ENCODE measurements at places on chromosomes 4 and X.

GRCh38 chr4:151432654-151433053, 23.7 kb downstream of the FHIP1A start:
- no peaks in the 10 kb centered on the region for H3K27me3 ChIP-seq
- no peaks in the 10 kb centered on the region for H3K4me1 ChIP-seq
- no peak overlapping the region for H3K4me3 ChIP-seq
- no peak overlapping the region for H3K27ac ChIP-seq
- H3K36me3 ChIP-seq: no peaks in the 10 kb centered on the region
- DNase-seq: no peak

- H3K27me3 ChIP-seq: no peaks in the 10 kb centered on the region
- H3K27ac ChIP-seq: no peak overlapping the region
- DNase-seq: no peak
- H3K4me1 ChIP-seq: no peaks in the 10 kb centered on the region
Observed at GRCh38 chr4:125741825-125742452, 427.2 kb downstream of the FAT4 start.

GRCh38 chr4:151725087-151725486, 35.7 kb downstream of the GATB start:
- H3K27me3 ChIP-seq: no peaks in the 10 kb centered on the region
- H3K4me1 ChIP-seq: no peaks in the 10 kb centered on the region
- no peak overlapping the region for H3K27ac ChIP-seq
- peaks cover 7% of the 10 kb centered on the region for H3K36me3 ChIP-seq

DNA sequence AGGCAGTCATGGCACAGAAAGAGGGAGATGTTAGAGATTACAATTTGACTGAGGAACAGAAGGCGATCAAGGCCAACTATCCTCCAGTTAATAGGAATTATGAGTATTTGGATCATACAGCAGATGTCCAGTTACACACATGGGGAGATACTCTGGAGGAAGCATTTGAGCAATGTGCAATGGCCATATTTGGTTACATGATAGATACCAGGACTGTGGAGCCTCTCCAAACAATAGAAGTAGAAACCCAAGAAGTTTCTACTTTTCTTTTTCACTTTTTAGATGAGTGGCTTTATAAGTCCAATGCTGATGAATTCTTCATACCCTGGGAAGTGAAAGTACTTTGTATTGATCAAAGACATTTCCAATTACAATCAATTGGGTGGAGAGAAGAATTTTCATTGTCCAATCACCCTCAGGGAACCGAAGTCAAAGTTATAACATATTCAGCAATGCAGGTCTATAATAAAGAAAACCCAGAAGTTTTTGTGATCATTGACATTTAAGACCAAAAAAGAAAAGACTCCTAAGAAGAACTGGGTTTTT, 139.1 kb downstream of the MAB21L2 start:
- H3K27me3 ChIP-seq: no peaks in the 10 kb centered on the region
- no peaks in the 10 kb centered on the region for H3K36me3 ChIP-seq
- H3K4me1 ChIP-seq: no peaks in the 10 kb centered on the region
- H3K27ac ChIP-seq: no peak overlapping the region
- H3K4me3 ChIP-seq: no peak overlapping the region
- no peak for DNase-seq

- DNase-seq: no peak
- no peaks in the 10 kb centered on the region for H3K27me3 ChIP-seq
- H3K4me1 ChIP-seq: no peaks in the 10 kb centered on the region
- H3K4me3 ChIP-seq: no peak overlapping the region
- no peaks in the 10 kb centered on the region for H3K36me3 ChIP-seq
Observed at GRCh38 chr4:90375081-90375480, 247.9 kb downstream of the CCSER1 start.

DNA sequence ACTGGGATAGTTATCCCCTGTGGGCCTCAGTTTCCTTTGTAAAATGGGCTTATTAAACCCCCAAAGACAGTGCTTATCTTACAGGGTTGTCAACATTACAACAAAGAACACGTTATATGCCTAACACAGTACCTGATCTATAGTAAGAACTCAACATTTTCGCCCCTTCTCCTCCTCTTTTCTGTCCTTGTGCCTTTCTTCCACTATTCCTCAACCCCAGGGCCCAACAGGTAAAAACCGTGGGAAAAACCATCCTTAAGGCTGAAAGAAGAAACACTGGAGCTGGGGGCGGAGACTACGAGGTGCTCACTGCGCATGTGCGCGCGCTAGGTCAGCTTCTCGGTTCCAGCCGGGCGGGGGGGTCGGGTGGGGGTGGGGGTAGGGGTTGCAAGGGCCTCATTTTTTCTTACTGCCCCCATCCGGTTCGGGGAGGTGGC, 426 bp upstream of the XIAP start:
- peaks cover 4% of the 10 kb centered on the region for H3K4me1 ChIP-seq
- peak overlapping the region; percentile 80 for H3K4me3 ChIP-seq
- no peaks in the 10 kb centered on the region for H3K27me3 ChIP-seq
- DNase-seq: no peak
- H3K27ac ChIP-seq: peak overlapping the region; percentile 82
- H3K36me3 ChIP-seq: no peaks in the 10 kb centered on the region

DNA sequence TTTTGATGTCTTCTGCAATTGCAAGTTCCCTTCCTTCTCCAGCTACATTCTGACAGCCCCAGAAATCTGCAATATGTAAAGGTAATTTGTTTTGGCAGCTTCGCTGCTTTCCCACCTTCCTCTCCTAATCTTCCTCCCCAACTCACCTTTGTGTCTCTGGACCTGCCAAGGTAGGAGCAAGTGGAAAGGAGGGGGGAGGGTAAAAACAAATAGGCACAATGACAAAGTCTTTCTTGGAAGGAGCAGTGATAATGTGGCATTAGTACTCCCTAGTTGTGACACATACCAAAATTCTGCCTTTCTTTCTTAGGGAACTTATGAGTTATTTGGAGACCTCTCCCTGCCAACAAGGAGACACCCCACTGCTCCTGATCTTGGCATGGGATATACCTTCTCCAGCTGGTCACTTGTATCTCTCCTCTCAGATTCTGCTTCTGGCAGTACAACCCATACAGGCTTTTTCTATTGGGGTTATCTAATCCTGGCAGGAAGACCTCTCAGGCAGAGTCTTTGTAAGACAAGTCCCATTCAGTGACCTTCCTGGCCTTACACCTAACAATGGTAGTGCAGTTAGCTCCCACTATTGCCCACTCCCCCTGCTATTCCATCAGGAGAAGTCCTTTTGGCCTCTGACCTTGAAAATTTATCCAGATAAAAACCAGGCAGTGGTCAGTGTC, 24.2 kb downstream of the F8 start:
- H3K4me1 ChIP-seq: no peaks in the 10 kb centered on the region
- no peak overlapping the region for H3K27ac ChIP-seq
- DNase-seq: no peak
- no peaks in the 10 kb centered on the region for H3K36me3 ChIP-seq
- H3K27me3 ChIP-seq: no peaks in the 10 kb centered on the region

- no peak for DNase-seq
- H3K27me3 ChIP-seq: no peaks in the 10 kb centered on the region
- no peak overlapping the region for H3K4me3 ChIP-seq
Observed at GRCh38 chr4:78432896-78433295, 118.7 kb upstream of the ANXA3 start.

DNA sequence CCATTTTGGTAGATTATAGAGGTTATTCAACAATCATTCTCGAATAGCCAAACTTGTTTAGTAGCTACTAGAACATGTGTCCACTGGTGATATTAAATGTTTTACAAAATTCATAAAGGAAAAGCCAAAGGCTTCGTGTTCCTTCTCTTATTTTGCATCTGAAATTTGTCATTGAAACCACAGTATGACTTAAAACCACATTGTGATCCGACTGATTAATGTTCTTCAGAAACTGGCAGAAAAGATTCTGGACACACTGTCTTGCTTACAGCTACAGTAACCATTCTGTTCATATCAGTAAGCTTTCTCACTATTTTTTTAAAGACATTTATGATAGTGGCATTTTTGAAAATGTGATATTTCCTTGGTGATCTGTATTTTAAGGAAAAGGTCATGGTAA, 2.6 kb upstream of the SMARCA1 start:
- no peak overlapping the region for H3K4me3 ChIP-seq
- DNase-seq: no peak
- H3K27ac ChIP-seq: no peak overlapping the region
- no peaks in the 10 kb centered on the region for H3K27me3 ChIP-seq

DNA sequence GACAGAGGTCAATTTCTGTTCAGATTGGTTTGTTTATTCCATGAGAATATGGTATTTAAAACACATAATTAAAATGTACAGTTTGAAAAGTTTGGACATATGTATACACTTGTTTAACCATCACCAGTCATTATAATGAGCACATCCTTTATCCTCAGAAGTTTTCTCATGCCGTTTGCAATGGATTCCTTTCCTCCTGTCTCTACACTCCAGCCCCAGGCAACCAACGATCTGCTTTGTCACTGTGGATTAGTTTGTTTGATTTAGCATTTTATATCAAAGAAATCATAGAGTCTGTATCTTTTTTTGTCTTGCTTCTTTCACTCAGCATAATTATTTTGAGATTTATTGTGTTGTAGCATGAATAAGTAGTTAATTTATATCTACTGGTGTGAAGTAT, 243.0 kb upstream of the TRAM1L1 start:
- H3K27ac ChIP-seq: no peak overlapping the region
- H3K4me3 ChIP-seq: no peak overlapping the region
- H3K27me3 ChIP-seq: no peaks in the 10 kb centered on the region

- no peaks in the 10 kb centered on the region for H3K4me1 ChIP-seq
- no peak for DNase-seq
- H3K27ac ChIP-seq: no peak overlapping the region
- H3K27me3 ChIP-seq: no peaks in the 10 kb centered on the region
- H3K36me3 ChIP-seq: no peaks in the 10 kb centered on the region
Observed at GRCh38 chr4:64014647-64015046, 394.6 kb downstream of the TECRL start.

DNA sequence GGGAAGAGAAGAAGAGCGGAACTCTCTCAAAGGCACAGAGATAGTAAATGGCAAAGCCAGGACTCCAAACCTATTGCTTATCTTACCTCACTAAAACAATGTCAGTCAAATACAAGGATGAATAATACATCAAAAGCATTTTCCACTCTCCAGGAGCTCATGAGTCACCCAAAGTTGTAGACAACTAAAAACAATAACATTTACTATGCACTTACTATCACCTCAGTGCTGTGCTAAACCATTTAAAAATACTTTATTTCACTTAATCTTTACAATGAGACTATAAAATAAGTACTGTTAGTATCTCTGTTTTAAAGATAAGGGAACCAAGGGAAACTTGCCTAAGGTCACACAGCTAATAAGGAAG, 163.2 kb upstream of the SPANXC start:
- no peaks in the 10 kb centered on the region for H3K4me1 ChIP-seq
- H3K27ac ChIP-seq: no peak overlapping the region
- H3K4me3 ChIP-seq: no peak overlapping the region
- H3K36me3 ChIP-seq: no peaks in the 10 kb centered on the region

DNA sequence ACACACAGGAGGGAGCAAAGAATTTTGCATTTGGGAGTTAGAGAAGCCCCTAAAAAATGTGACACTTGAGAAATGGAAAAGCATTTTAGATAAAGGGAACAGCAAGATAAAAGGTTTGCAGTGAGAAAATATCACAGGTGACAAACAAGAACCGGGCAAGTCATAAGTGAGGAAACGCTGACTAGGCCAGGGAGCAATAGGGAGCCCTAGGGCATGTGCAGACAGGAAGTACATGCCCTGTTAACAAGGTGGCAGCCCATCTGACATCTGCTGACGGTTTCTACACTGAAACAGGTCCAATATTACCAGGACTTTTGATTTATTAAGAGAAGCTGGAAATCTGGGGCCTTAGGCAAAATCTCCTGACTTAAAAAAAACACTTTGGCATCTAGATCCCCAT, 4.0 kb upstream of the IL13RA1 start:
- no peak overlapping the region for H3K27ac ChIP-seq
- no peak overlapping the region for H3K4me3 ChIP-seq
- no peaks in the 10 kb centered on the region for H3K27me3 ChIP-seq
- DNase-seq: no peak
- H3K36me3 ChIP-seq: no peaks in the 10 kb centered on the region
- no peaks in the 10 kb centered on the region for H3K4me1 ChIP-seq

DNA sequence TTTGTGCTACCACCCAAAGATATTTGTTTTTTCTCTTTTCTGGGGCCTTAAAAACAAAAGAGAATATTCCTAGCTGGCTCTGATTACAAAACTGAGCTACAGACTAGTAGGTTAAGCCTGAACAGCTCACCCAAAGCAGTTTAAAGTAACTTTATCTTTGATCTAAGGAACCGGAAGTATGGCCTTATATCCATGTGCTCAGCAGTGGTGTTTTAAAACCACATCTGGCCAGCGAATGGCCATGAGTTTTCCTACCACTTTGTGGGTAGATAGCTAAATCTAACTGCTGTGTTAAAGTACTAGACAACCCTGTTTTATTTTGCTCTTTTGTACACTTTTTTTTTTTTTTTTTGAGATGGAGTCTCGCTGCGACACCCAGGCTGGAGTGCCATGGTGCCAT, 24.6 kb downstream of the ADGRG4 start:
- no peaks in the 10 kb centered on the region for H3K36me3 ChIP-seq
- DNase-seq: no peak
- H3K4me1 ChIP-seq: no peaks in the 10 kb centered on the region
- H3K4me3 ChIP-seq: no peak overlapping the region
- H3K27me3 ChIP-seq: no peaks in the 10 kb centered on the region

Data from effector memory CD4-positive, alpha-beta T cell (primary cell).